ENCODE measurements at places on chromosomes 7 and 10.

DNA sequence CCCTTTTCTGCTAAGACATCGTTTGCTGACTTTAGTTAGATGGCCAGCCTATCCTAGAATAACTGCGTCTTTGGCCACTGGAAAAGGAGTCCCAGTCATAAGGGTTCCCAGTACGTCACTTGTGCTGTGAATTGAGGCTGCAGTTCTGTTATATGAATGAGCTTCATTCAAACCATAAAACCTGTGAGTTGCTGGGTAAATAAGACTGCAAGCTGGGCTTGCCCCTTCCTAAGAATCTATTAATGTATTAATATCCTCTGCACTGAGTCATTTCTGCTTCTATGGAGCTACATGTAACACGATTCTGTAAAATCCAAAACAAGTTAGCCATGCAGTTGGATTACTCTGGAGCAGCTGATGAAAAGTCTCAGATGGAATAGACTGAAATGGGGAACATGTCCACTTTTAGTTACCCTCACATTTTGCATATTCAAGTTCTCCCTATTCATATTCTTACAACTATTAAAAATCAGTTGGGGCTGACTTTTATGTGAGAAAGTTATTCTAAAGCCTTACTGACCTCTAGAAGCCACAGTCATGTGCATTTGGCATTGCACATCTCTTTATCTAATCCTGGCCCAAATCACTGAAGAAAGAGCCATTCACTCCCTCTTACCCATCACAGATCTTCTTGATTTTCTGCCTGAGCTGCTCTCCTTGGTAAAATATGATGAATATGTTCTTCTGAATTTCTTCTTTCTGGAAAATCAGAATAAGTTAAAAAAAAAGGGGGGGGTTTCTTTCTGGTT, 41.8 kb upstream of the TMEM213 start:
- no peak for DNase-seq

GRCh38 chr10:132591166-132591971, 53.8 kb downstream of the INPP5A start:
- DNase-seq: no peak

DNA sequence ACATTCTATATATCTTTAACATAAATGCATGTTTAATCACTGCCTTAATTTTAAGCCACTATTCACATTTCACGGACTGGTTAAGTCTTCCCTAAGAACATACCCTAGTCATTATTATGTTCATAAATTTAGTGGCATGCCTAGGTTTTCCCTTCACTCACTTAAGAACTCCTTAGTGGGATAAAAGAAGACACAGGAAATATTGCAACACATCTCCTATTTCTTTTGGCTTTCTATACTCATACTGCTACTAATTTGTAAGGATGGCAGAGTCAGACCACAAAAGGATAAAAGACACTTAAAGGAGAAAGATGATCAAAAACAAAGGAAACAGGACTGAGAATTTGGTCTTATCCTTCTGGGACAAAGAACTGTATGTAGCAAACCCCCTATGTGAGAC, 951.4 kb downstream of the SORCS3 start:
- DNase-seq: no peak

GRCh38 chr10:35874311-35875015, 232.4 kb upstream of the FZD8 start:
- DNase-seq: no peak

DNA sequence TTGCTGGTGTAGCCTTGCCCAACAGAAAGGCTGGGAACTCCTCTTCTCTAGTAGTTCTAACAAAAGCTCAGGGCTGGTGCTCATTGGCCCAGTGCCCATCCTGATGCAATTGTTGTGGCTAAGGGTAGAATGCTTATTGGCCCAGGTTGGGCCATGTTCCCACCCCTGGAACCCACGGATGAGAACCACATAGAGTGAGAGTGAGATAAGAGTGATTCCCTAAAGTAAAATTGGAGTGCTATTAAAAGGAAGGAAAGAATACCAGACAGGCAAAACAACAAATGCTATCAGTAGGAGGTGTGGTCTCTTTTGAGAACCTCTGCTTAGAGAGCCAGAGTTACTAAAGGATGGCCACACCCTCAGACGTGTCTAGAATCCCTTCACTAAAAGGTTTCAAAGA, 49.2 kb downstream of the LGI1 start:
- DNase-seq: no peak

DNA sequence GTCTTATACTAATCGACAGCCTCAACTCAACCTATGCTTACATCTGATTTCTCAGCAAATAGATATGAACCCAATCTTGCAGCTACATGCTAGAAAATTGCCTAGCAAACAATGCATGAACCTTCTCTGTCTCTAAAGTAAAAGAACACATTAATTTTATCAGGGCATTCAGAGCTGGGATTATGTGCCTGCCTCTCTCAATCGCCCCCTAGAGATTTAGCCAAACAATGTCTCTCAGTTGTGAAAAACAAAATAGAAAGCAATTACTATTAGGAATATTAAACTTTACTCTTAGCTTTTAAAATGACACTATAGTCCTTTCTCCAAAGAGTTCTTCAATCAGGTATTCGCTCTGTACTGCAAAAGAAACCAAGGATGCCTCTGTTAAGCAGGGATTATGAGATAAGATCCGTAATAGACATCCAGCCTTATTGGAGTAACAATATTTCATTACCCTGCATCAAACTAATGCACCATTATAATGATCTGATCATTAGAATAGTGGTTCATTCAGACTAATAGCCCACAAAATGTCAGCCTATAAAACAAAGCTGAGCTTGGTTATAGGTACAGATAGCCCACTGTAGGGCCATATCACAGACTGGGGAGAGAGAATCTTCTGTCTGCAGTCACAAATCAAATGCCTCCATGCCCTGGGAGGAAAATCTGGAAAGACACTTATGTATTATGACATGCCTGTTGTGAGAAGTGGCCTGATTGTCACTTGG, 736.9 kb downstream of the PARD3 start:
- no peak for DNase-seq

GRCh38 chr7:101898106-101898505, 80.7 kb downstream of the CUX1 start:
- no peak for DNase-seq

- DNase-seq: no peak
Measured at GRCh38 chr7:38751416-38751815, 120.2 kb upstream of the AMPH start.

DNA sequence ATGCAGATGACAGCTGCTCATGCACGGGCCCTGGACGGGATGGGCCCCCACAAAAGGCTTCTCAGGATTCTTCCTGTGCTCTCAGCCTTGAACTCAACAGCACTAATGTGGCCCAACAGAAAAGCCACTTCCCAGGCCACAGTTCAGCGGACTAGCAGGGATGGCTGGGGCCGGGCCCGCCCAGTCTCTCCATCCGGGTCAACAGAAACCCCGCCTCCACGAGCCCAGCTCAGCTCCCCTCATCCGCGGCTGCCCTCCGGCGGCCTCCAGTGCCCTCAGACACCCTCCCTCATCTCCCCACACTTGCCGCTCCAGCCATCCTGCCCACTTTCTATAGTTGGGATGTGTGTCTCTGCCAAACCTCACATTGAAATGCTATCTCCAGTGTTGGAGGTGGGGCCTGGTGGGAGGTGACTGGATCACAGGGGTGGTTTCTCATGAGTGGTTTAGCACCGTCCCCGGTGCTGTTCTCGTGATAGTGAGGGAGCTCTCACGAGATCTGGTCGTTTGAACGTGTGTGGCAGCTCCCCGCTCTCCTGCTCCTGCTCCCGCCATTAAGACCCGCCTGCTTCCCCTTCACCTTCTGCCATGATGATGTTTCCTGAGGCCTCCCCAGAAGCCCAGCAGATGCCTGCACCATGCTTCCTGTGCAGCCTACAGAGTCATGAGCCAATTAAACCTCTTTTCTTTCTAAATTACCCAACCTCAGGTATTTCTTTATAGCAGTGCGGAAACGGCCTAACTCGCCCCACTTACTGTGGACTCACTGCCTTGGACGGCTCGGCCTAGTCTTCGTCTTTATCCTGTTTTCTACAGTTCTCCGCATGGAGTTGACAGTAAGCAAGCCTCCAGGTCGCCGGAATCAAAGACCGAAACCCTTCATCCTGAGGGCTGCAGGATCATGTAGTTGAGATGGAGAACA, 169.9 kb upstream of the RNF32 start:
- DNase-seq: no peak

DNA sequence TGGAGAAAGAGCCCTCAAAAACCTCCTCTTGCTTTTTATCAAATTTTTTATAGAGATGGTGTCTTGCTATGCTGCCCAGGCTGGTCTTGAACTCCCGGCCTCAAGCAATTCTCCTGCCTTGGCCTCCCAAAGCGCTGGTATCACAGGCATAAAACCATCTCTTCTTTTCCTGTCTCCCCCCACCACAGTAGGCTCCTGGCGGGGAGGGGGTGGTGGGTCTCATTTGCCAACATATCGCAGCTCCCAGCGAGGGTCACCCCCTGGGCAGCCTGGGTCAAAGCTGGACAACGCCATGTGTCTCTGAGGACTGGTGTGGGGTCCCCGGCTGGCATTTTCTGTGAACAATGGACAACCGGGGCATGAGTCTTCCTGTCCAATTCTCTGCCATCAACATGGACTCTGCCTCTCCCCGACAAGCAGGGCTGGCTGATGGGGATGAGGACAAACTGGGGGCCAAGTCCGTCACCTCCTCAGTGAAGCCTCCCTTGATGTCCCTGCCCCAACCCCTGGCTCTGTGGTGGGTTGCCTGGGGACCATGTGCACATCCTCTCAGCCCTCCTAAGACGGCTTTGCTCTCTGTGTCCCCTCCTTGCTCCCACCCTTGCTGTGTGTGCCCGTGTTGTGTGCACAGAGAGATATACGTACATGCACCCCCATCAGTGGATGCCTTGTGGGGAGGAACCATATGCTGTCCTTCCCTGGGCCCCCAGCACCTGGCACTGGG, 86.4 kb upstream of the GNA12 start:
- no peak for DNase-seq

- DNase-seq: peak; percentile 89
Measured at GRCh38 chr7:132738254-132738653, 162.0 kb upstream of the PLXNA4 start.

DNA sequence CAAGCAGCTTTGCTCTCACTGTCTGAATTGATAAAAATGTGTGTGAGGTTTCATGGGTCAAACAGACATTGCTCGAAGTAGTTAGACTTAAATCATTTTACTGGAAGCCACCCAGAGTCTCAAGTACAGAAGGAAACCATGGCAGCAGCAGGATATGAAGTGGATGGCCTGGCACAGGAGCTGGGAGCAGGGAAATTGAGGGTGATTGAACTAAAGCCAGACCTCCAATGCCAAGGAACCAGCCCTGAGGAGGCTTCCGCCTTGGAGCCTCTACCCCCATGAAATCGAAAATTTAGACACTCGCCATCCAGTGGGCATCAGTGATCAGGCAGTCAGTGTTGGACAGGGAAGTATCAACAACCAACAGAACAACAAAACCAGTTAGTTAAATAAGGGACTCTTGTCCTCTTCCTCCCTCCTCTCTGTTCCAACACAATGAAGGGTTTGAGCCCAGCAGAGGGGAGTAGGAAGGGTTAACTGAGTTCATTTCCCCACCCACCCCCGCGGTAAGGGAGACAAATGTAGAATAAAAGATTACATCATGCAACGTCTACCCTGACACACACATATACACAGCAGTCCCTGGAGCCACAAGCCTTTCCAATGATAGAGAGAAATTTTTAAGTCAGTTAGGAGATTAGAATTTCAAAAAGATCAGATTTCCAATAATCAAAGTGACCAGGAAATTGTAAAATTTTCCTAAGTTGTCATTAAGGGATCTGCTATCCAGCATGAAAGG, 156.3 kb downstream of the SLC16A9 start:
- no peak for DNase-seq

GRCh38 chr7:146235195-146235594, 118.6 kb downstream of the CNTNAP2 start:
- DNase-seq: no peak

GRCh38 chr7:104207348-104207730, 474 bp downstream of the ORC5 start:
- DNase-seq: no peak

DNA sequence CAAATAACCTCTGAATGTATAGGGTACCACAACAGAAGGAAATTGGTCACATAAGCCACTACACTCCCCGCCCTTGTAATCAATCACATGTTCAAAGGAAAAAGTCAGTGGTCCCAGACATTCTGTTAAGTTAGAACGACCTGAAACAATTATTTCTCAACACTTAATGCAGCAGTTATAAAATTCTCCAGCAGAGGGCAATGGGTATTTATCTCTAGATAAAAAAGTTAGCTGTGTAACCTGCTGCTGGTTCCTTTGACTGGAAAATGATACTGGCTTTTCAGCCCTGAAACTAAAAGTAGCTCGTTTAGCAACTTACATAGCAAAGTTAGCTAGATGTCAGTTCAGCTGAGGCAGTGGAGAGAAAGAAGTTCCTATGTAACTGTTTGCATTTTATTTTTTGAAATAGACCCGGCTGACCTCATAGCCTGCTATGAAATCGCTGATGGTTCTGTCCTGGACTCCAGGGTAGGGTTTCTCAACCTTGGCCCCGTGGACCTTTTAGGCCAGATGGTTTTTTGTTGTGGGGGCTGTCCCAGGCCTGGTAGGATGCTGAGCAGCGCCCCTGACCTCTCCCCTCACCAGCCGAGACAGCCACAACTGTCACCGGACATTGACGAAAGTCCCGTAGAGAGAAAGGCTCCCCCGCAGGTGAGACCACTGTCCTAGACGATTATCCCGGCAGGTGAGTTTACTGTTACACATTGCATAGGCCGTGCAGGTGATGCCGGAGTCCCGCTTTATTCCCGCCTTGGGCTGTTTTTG, 40.2 kb upstream of the PROSER2 start:
- DNase-seq: no peak

- no peak for DNase-seq
Measured at GRCh38 chr10:84370283-84370682, 41.9 kb downstream of the CCSER2 start.

GRCh38 chr7:20064181-20064970, 152.8 kb downstream of the MACC1 start:
- DNase-seq: peak; percentile 45

GRCh38 chr10:78038105-78038504, 4.4 kb downstream of the RPS24 start:
- DNase-seq: no peak

GRCh38 chr7:95424716-95425115, 10.1 kb downstream of the PON2 start:
- DNase-seq: no peak

GRCh38 chr10:112379635-112380296, 5.8 kb downstream of the ACSL5 start:
- DNase-seq: no peak

GRCh38 chr10:114328441-114328812, 75.9 kb downstream of the AFAP1L2 start:
- DNase-seq: no peak

DNA sequence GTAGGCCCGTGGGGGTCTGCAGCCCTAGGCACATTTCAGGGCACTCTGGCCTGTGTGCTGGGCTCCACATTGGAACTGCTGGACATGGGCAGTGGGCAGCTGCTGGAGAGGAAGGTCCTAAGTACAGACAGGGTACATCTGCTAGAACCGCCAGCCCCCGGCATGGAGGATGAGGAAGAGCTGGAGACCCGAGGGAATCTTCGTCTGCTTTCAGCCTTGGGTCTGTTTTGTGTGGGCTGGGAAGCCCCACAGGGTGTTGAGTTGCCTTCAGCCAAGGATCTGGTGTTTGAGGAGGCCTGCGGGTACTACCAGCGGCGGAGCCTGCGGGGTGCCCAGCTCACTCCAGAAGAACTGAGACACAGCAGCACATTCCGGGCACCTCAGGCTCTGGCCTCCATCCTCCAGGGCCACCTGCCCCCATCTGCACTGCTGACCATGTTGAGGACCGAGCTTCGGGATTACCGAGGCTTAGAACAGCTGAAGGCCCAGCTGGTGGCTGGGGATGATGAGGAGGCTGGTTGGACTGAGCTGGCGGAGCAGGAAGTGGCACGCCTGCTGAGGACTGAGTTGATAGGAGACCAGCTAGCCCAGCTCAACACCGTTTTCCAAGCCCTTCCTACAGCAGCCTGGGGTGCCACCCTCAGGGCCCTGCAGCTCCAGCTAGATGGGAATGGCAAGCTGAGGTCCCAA, 1.4 kb downstream of the HPS6 start:
- DNase-seq: no peak
